Nephron progenitor cell (in vitro differentiated cells): ENCODE measurements at places on chromosomes 11 and 22.

- no peak for DNase-seq
Observed at GRCh38 chr11:15926071-15926470, 430.3 kb downstream of the SOX6 start.

DNA sequence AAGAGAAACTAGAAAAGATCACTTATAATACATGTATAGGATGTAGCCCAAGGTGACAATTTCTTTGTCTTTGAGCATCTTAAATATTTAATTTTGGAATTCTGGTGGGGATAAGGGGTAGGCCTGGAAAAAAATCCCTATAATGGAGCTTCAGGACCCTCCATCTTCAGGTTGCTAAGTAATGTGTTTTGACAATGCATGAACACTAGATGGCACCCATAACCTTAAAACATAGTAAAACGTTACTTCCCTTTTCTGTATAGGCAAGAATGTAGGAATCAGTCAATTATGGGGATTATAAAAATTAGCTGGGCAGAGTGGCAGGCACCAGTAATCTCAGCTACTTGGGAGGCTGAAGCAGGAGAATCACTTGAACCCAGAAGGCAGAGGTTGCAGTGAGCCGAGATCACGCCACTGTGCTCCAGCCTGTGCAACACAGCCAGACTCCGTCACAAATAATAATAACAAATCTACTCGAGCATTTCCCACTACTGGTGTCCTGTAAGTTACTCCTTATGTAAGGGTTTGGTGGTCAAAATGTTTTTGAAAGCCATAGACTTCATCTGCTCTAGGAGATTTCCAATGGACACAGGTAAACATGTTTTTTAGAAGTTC lies 541.9 kb upstream of the CCDC90B start:
- DNase-seq, result no peak

DNA sequence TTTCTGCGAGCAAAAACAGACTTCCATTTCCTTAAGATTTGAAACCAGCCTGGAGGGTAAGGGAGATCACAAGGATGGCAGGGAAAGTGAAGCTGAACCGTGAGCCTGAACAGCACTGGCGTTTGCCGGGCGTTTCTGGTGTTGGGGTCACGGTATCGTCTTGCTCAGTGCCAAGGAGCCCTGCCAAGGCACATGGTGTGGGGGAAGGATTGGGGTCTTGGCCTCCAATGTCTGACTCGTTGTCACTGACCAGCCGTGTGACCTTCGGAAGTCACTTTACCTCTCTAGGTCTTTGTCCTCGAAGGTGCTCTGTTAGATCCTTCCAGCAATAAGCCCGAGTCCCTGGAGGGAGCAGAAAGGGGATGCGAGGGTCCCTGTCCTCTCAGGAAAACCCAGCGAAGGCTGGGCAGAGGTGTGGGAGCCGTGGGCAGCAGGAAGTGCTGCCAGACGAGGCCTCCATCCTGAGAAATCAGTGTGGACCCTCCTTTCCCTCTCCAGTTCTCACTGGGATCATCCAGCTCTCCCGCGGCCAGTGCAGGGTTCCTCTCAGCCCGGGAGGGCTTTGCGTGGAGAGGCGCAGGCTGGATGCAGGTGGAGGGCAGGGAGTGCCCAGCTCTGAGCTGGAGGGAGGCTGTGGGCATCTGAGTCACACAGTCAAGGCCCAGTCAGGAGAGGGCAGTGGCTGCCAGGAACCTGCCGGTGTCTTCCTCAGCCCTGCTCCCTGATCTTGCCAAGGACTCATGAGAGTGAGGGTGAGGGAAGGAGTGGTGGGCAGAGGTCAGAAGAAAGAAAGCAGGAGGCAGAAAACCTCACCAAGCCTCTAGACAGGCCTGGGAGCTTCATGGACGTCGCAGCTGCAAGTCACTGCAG lies 18.9 kb downstream of the TOM1 start:
- no peak for DNase-seq

- no peak for DNase-seq
Observed at GRCh38 chr11:61004180-61004611, 32.7 kb downstream of the CD6 start.

DNA sequence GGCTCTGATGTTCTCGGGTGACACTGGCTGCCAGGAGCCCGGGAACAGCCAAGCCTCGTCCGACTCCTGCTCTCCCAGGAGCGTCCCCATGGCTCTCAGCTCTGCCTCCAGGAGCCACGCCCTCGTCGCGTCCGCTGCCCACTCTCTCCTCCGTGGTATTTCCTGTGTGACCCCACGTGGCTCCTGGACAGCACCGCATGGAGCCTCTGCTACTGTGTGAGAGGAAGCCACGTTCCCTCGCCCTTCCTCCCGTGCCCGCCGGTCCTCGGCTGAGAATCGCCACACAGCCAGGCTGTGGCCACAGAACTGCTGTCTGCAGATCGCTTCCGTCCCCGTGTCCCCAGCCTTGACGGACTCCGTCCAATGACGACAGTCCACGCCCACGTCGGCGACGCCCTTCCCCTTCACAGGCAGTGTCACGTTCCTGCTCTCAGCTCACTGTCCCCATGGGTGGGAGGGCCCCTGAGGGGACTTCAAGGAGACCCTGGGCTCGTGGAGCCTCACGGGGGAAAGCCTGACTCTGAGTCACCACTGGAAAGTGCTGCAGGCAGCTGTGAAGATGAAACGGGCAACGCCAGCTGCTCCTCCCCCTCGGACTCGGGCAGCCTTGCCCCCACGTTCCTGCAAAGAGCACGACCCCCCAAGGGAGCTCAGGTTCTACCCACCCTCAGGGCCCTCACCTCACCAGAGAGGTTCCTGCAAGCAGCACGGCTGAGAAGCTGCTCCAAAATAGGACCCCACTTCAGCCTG lies 458.5 kb downstream of the BRD1 start:
- no peak for DNase-seq

GRCh38 chr11:32325187-32325586 lies 110.2 kb downstream of the WT1 start:
- DNase-seq, result no peak

DNA sequence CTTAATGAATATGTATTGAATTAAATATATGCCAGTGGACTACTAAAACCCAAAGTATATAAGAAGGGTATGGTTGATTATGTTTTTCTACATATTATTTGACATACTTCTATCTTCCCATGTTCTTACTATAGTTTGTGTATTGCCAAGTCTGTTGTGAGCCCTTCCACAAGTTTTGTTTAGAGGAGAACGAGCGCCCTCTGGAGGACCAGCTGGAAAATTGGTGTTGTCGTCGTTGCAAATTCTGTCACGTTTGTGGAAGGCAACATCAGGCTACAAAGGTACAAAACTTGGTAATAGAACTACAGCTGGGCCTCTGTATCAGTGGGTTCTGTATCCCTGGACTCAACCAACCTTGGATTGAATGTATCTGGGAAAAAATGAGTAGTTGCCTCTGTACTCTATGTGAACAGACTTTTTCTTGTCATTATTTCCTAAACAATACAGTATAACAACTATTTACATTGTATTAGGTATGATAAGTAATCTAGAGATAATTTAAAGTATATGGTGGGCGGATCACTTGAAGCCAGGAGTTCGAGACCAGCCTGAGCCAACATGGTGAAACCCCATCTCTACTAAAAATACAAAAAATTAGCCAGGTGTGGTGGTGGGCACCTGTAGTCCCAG lies 38.7 kb upstream of the TTC36 start:
- peak; percentile 77 for DNase-seq

- DNase-seq, result no peak
Observed at GRCh38 chr11:120212259-120212878, 1.5 kb downstream of the OAF start.

DNA sequence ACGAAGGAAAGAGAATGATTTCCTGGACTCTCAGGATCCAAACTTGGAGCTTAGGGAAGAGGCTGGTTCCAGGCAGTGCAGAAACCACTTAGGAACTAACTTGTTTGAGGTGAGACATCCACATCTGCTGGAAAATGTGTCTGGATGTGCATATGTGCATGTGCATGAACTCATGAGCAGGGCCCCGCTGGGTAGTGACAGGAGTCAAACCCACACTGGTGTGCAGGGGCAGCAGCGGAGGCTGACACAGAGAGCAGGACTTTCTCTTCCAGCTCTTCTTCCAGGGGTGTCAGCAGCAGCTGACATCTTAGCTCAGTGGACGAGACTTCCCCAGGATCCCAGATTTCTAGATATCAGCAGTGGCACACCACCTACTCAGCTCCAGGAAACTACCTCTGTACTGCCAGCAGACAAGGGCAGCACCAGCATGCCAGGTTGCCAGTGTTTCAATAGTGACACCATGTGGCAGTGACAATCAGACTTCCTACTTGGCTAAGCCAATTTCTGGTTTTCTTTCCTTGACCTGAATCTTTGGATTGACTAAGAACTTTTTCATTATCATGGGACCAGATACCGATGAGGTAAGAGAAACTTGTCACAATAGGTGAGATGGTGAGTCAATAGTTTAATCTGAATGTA lies 227.5 kb upstream of the ZC3H12C start:
- DNase-seq, result no peak
